ENCODE measurements at places on chromosomes 7 and 10.

DNA sequence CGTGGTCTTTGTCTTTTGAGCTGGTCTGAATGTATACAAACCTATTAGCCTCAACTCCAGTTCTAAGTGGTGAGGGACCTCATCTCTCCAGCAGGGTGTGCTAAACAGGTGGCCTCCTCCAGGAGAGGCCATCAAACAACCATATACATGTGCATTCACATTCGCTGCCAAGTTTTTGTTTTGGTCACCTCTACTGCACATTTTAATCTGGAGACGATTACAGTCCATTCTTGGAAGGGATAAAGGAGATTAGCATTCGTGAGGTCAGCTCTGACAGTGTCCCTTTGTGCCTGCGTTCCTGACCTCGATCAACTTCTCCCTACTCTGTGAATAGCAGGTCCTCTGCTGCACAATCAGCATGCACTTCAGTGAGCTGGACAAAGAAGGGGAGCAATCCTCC, 60.8 kb downstream of the RHOBTB1 start:
- no peak for DNase-seq

DNA sequence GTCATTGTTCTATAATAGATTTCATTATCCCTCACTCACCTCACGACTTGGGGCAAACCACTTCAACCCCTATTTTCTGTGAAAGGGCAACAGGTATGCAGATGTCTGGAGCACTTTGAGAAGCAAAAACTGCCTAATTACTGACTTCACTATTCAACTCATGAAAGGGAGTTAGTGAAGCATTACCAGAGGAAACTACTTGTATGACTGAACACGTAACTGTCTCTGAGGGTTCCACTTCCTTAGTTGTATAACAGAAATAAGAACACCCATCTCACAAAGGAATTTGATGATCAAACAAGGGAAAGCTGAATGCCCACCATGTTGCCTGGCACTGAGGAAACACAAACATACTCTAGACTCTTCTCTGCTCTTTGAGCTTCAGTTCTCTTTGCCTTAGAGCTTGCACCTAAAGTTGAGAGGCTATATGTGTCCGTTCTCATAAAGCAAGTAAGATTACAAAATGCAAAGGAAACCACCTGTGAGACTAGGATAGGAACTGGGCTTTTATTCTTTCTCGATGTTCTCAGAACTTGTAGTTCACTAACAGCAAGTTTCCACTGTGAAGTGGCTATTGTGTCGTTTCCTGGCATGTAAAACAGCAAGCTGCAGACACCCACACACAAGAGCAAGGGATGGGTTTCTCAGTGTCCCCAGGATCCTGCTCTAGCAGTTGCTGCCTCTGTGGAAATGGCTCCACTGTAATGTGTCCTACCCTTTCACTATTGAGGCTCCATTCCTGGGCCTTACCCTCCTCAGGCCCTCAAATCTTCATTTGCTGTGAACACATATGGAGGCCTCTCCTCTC, 2.6 kb downstream of the TMEM243 start:
- peak; percentile 39 for DNase-seq

GRCh38 chr10:43264344-43264964, 2.4 kb downstream of the RASGEF1A start:
- no peak for DNase-seq

GRCh38 chr7:43484678-43485395, 98.1 kb upstream of the STK17A start:
- no peak for DNase-seq

- no peak for DNase-seq
Measured at GRCh38 chr7:104045183-104045582, 55.7 kb upstream of the RELN start.

GRCh38 chr7:108203537-108203936, 73.4 kb upstream of the LAMB4 start:
- no peak for DNase-seq

- no peak for DNase-seq
Measured at GRCh38 chr10:37439826-37440225, 314.4 kb downstream of the ANKRD30A start.

DNA sequence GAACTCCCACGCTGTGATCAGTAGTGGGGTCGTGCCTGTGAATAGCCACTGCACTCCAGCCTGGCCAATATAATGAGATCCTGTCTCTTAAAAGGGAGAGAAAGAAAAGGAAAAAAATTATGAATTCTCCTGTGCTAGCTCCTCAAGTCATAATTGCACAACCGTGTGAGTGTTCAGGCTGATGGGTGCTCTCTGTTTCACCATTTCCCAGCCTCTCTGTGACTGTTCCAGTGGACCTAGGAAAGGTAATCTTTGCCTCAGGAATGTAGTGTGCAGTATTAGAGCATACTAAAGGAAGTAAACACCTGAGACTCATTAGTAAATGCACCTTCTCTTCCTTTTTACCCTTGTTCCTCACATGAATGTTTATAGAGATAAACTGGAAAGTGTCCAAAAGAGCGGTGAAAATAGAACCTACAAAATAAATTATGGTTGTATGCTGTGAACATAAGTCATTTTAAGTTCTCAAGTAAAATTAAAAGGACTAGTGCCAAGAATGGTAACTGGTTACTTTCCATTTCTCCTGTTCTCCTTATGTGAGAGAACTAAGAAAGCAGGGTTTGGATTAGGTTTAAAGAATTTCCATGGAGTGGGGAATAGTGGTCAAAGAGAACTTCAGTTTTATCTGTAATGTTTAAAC, 42.7 kb downstream of the INPP5F start:
- no peak for DNase-seq

DNA sequence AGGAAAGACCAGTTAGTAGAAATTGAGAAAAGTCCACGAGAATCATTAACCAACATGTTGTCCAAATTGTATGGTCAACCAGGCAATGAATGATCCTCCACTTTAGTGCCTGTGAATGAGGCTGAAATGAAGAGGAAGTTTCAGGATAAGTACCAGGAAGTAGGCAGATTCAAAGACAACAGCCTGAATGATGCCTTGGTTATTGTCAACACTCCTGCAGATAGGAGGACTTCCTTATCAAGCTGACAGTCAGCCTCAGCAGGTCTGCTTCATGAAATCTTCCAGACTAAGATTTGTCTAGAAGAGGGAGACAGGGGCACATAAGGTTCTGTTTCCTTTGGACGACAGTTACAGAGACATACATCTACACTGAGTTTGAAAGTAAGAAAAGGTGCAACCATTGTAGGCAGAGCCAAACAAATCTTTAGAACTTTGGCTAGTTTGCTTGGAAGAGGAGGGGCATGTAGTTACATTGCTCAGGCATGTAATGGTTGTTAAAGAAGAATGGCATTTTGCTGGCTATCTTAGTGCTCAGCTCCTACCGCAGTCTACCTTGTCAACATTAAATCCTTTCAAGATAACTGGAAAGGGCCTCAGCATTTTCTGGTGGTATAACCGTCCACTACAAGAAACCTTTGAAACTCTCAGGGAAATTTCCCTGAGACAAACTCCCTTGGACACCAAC, 81.4 kb downstream of the ABI1 start:
- DNase-seq, result no peak

Data from GM18507 (cell line).